NCI-H146 (cell line): ENCODE measurements at places on chromosomes 6 and 20.
A peak's percentile ranks its signal among the peaks of the same experiment; 100 is the strongest.

- no peak for DNase-seq
These were observed 1308.9 kb upstream of the MAP3K7 start for GRCh38 chr6:91895599-91896285.

DNA sequence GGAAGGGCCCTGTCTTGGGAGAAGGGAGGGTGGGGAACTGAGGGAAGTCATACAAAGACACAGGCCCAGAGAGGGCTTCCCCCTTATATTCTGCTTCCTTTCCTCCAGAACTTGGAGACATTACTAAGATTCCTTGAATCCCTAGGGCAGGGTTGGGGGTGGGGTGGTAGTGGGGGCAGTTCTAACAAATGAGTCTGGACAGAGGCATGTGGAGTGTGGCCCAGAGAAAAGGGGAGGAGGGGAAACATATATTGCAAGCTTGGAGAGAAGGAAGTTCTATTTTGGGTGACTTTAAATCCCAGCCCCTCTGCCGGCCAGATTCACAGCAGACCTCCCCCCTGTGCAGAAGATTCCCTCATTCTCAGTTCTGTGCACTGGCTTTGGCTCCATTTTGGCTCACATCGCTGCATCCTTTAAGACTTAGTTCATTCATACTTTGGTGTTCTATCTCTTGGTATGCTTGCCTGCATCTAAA is 43.7 kb downstream of the DAAM2 start:
- no peak for DNase-seq

DNA sequence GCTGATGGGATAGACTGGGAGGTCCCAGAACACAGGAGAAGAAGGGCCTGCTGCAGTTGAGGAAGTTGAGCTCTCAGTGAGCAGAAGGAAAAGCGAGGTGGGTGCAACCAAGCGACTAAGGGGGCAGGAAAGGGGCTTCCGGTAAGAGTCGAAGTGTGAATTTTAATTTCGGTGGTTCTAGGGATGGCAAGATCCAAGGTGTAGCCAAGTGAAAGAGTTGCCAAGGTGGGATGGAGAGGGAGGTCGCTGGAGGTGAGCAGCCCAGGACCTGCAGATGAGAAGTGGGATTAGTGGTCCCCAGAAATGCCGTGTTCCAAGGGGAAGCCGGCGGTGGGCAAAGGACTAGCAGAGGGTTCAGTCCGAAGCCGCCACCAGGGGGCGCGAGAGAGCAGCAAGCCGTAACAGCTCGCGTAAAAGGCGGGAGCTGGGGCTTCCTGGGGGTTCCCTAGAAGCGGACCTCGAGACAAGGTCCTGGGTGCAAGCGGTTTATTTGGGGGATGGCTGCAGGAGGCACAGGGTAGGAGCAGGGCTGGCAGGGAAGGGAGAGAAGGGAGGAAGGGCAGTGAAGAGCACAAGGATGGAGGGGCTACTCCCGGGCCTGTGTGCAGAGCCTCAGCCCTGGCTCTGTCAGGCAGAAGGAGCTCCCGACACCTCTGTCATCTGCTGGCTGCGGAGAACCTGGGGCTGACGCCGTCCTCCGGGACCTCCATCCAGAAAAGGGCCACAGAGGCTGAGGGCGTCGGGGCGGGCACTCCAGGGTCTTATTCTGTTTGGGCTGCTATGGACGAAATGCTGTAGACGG is 103.6 kb downstream of the PAX1 start:
- DNase-seq: peak; percentile 25

GRCh38 chr20:4953881-4954280 is 47.4 kb downstream of the SLC23A2 start:
- DNase-seq: no peak

GRCh38 chr6:134138226-134138975 is 86.0 kb upstream of the SLC2A12 start:
- no peak for DNase-seq

- no peak for DNase-seq
These were observed 216.9 kb upstream of the LRFN2 start for GRCh38 chr6:40803897-40804702.

- peak; percentile 54 for DNase-seq
These were observed 375.2 kb upstream of the AGPAT4 start for GRCh38 chr6:161649068-161649467.

- DNase-seq: peak; percentile 26
These were observed 83.0 kb upstream of the SGK1 start for GRCh38 chr6:134400941-134401340.

DNA sequence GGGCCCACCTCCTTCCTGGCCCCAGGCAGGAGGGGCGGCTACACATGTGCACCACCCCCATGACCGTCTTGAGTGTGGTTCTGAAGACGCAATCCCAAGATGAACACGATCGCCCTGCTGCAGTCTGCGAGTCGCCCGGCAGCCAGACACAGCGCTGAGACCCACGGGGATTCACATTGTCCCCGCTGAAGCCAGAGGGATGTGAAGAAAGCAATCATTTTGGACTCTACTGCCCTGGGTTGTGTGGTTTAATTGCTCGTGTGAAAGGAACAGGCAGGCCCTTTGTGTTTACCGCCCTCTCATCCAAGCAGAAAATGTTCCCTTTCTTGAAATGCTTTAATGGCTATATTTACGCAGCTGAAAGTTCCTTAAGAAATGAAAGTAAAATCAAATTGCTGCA is 279.5 kb downstream of the TAF4 start:
- DNase-seq: no peak

- DNase-seq: peak; percentile 96
These were observed 74.0 kb upstream of the MYL9 start for GRCh38 chr20:36467076-36467999.
